ENCODE measurements at places on chromosomes 12 and 14. TPM values are rescaled to one million over a fixed set of nuclear protein-coding genes. Genes with fewer than 3 reads are reported as not detected.

Gene OR6C2
- not detected for total RNA-seq

Gene CCDC177
- total RNA-seq, result not detected

Gene KRT82
- total RNA-seq, result not detected

Gene SCN8A
- 38.6 TPM for total RNA-seq

Gene KERA
- total RNA-seq, result not detected

Gene TSPAN11
- total RNA-seq, result under 0.01 TPM

Gene ANP32D
- total RNA-seq, result not detected

Gene TMEM179
- 0.18 TPM for total RNA-seq

Gene SERPINA10
- total RNA-seq, result not detected

Gene SLC38A4
- 4.2 TPM for total RNA-seq

Gene TCL1B
- total RNA-seq, result not detected

Gene KLHDC1
- 3.6 TPM for total RNA-seq

Gene TGM1
- total RNA-seq, result 2.1 TPM

Gene C12orf50
- not detected for total RNA-seq

Gene C12orf57
- total RNA-seq, result 210 TPM

Gene COX8C
- total RNA-seq, result not detected

Gene FBLN5
- total RNA-seq, result 20.4 TPM

Gene EML5
- total RNA-seq, result 0.30 TPM

Gene MBIP
- 11.6 TPM for total RNA-seq

Gene CLECL1
- total RNA-seq, result not detected

Gene COCH
- total RNA-seq, result not detected

Gene DCN
- total RNA-seq, result 96.5 TPM

Gene PLEKHD1
- not detected for total RNA-seq

Gene PEBP1
- 162 TPM for total RNA-seq

Gene ATP5F1B
- 483 TPM for total RNA-seq

Gene RPGRIP1
- total RNA-seq, result not detected

Gene DPPA3
- total RNA-seq, result not detected

Gene ARHGAP5
- total RNA-seq, result 140 TPM

Gene ANGEL1
- 13.5 TPM for total RNA-seq

Gene FITM1
- total RNA-seq, result not detected

Gene ADAM20
- total RNA-seq, result 2.4 TPM

Gene DBX2
- not detected for total RNA-seq
